ENCODE measurements at places on chromosomes 2 and 18.

GRCh38 chr2:237702441-237703391 is 75.3 kb downstream of the LRRFIP1 start:
- peak; percentile 56 for DNase-seq

- DNase-seq = peak; percentile 66
These were observed 115.1 kb downstream of the EML6 start for GRCh38 chr2:54838585-54839035.

- no peak for DNase-seq
These were observed 31.5 kb downstream of the COA5 start for GRCh38 chr2:98576666-98577312.

- DNase-seq = peak; percentile 16
These were observed 874 bp downstream of the NDUFAF7 start for GRCh38 chr2:37232131-37232933.

DNA sequence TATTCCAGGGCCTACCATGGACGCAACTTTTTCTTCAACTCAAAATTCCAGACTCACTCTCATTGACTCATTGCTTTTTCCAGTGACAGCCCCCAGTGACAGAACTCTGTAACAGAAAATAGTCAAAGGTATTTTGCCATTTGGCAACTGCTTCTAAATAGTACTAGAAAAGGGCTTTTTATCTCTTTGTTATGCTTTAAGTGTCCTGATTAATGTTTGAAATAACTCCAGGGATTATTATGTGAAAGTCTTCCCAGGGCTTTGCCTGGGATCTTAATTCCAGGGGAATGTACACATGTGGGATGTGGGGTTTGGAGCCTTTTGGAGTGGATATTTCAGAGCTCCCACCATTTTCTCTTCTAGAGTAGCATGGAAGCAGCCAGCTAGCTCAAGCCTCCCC is 198.8 kb downstream of the KCNS3 start:
- DNase-seq = no peak

DNA sequence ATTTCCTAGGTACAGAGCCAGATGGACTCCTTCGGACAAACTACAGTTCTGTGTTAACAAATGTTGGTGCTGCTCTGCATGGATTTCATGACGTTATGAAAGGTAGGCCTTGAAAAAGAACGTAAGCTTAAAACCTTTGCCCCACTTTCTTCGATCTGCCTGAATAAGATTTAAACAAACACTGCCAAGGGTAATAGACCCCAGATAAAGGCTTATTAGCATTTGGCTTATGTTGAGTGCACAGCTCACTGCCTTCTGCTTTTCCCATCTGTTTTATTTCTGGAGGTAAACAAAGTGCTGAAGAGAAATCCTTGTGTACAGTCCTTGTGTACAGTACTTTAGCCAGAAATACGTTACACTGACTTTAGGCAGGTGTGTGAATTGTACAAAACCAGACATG is 50.0 kb upstream of the STON1 start:
- DNase-seq = no peak

DNA sequence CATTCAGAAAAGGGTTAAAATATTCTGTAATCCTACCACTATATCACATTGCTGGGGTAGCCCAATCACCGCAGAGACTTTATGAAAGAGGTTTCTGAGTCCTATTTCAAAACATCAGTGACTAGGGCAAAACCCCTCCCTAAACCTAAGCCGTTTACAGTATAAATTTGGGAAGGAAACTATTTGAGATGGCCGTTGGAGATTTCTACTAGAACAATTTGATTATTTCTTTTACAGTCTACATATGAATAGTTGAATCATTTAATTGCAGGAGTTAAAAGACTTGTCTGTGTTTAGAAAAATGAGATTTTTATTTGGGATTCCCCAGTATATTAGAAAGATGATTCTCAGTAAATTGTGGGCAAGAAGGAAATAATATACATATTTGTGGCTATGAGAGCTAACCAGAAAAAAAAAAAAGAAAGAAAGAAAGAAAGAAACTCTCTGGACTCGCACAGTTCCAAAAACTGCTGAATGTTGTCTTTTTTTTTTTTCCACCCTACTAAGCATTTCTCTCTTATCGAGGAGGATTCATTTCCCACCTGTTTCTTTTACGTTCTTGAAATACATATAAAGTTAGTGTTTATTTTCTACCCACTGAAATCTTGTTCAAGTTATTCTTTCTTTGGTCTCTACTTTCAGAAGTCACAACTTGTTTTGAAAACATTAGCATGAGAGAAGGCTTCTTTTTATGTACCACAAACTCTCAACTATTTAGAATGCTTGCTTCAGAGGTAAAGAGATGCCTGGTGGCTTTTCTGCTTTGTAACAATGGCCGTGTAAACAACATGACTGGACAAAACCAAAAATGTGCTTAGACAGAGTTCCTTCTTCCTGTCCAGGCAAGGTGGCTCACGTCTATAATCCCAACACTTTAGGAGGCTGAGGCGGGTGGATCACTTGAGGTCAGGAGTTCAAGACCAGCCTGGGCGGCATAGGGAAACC is 65.9 kb downstream of the BCL2 start:
- peak; percentile 72 for DNase-seq

DNA sequence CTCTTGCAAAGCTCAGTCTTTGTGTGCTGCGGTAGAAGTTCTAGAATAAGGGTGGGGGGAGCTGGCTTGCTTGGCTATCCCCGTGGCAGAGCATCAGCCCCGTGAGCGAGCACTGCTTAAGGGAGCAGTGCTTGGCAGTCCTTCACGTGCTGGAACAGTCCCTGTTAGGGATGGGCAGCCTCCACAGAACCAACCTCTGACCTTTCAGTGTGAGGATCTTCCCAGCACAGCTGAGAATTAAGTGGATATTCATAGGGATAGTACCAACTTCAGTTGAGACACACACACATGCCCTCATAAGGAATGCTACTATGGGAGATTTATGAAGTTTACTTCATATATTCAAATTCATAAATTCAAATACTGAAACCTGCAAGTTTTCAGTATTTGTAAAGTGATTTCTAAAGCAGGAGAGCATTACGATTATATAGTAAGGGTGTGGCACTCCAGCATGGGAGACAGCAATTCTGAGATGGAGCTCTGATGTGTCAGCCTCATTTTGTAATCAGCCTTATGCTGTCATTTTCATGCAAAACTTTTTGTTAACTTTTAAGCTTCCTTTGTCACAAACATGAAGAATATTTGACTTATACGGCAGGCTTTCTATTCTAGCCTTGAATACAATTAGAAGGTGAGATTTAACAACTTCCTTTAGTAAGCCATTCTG is 39.5 kb downstream of the ATP9B start:
- DNase-seq = peak; percentile 47

DNA sequence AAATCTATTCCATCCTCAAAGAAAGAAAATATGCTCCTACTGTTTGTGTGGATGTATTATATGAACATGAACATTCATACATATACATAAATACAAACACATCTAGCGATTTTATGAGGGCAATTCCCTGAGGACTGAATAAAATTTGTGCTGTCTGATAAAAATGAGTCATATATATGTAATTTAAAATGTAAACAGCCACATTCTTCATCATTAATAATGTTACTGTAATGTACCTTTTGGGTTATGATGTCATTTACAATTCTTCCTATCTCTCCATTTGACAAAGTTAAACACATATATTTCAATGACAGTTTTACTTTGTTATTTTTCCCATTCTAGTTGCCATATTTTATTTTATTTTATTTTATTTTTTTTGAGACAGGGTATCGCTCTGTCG is 91.3 kb upstream of the ZFP36L2 start:
- no peak for DNase-seq

DNA sequence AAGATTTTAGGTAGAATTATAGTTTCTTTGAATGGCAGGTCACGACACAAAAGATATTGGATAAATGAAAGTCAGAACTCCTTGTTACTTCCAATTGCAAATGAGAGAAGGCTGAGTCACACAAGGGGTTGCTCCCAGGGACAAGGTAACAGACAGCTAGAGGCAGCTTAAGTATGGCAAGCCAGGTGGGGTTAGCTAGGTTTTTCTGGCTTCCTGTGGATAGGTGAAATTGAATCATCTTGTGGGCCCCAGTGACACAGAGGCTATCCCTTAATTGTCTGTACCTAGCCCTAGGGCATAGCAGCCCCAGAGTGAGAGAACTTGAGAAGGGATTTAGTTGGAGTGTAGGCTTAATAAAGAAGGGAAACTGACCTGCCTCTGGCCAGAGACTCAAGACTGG is 407.7 kb upstream of the SLC8A1 start:
- no peak for DNase-seq

- DNase-seq = peak; percentile 93
These were observed 25.8 kb downstream of the CASP10 start for GRCh38 chr2:201208563-201209252.

GRCh38 chr2:227127201-227127600 is 36.8 kb downstream of the COL4A4 start:
- DNase-seq = no peak

DNA sequence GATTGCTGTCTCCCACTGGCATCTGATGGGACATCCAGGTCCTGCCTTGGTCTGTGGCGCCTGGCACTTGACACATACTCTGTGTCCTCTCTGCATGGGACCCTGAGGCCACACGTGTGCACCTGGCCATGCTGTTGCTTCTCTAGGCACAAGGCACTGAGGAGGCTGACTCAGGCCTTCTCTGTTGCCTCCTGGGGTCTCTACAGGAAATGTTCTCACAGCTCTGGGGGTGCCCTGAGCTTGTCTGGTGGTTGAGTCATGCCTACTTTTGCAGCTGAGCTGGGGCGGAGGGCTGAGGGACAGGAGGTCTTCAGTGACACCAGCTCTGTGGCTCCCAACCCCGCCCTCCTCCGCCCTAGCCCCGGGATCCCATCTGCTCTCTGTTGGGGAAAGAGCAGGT is 207.0 kb upstream of the HS6ST1 start:
- no peak for DNase-seq

DNA sequence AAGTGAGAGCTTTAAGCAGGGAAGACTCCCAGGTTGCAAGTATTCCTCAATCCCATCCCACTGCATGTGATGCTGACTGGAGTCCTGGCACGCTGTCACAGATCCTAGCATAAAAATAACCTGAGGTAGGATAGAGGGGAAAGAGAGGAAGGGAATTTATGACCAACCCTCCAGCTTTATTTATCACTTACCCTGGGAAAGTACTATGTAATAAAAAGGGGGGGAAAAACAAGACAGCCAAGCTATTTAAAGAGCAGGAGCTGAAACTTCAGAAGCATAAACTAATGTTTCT is 122.2 kb downstream of the SLC8A1 start:
- no peak for DNase-seq

DNA sequence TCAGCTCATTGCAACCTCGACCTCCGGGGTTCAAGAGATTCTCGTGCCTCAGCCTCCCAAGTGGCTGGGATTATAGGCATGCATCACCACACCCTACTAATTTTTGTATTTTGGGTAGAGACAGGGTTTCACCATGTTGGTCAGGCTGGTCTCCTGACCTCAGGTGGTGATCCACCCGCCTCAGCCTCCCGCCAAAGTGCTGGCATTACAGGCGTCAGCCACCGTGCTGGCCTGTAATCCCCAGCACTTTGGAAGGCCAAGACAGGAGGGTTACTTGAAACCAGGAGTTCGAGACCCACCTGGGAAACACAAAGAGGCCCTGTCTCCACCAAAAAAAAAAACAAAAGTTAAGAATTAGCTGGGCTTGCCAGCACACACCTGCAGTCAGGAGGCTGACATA is 18.5 kb downstream of the USP34 start:
- no peak for DNase-seq

DNA sequence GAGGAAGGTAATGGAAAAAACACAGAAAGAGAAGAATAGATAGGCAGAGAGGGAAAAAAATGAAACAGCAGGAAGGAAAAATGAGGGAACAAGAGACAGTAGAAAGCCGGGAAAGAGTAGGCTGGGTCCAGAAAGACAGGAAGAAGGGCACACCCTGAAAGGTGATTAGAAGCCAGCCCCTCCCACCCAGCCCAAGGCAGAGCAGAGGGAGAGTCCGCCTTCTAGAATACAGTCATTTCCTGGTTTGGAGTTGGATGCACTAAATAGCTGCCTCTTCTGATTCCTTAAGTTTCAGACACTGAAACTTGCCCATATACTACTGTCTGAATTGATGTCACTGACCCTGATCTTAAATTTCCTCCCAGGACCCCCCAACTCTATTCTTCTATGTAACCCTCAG is 17.9 kb upstream of the DSG3 start:
- no peak for DNase-seq

DNA sequence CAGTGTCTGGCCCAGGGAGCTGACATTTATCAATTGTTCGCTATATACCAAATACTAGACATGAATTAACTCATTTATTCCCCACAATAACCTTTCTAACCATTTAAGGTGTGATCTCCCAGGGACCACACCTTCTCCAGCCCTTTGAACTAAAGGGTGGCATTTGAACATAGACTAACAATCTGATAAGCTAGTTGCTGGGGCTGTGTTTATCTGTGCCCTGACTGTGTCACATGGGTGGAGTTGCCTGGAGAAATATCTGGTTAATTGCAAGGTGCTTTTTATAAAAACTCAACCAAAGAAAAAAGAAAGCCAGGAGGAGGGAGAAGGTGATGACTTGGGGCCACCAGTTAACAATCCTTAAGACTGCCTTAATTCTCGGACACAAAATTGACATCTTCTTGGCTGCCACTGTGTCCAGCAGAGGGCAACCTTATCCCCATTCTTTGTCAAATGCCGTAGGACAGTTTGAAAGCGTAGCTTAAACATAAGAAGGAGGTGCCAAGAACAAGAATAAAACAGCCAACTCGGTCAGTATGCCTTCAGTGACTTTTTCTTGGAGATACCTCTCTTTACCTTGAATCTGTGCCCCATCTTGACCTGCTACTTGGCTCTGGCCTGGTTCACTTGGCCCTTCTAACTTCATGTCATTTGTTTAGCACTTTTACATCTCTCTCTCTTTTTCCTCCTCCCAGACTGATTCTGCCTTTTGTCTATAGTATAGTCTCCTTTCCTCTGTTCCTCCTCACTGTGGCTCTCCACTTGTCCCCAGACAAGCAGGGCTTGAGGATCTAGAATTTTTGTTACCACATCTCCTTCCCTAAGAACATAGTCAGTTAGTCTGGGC is 183.4 kb downstream of the MYO3B start:
- DNase-seq = peak; percentile 61

DNA sequence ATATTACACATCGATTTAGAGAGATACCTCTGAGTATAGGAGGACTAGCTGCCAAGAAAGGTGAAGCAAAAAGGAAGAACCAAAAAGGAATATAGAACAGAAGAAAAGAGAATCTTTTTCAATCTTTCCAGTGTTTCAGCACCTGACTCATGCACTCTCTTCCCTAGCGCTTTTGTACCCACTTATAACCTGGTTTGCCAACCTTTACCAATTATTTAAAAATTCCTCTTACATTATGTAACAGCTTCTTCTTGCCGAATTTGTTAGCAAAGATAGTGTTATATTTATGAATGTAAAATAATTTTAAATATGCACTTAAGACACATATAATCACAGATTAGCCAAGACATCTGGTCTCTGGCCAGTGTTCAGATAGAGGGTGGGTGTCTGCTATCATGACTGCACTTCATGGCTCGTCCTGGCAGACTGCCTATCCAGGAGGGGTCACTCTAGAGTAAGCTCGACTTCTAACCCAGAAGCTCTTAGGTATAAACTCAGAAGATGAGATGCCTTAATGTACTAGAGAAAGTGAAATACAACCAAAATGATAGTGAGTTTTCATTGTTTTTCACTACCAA is 122.9 kb downstream of the ATAD2B start:
- no peak for DNase-seq

GRCh38 chr18:57258131-57258777 is 94.1 kb upstream of the ST8SIA3 start:
- DNase-seq = no peak

All from suppressor macrophage treated with lipopolysaccharide for 4 hours (primary cell).